ENCODE measurements at places on chromosomes 2 and 18.

DNA sequence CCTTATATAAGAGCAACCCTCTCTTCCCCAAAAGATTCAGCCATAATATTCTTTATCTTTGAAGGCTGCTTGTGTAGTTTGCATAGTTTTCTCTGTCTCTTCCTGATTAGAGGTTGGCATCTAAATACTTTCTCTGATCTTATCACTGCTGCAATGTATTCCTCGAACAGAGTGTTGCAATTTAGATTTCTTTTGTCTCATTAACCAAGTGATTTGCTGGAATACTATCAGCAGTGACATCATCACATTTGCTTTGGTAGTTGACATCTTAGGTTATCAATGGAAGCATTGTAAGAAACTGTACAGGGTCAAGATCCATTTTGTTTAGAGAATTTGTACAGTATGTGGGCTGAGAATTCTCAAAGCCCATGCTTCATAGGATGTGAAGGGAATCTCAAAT is 72.0 kb upstream of the NEUROD1 start:
- DNase-seq: no peak

- no peak for DNase-seq
Observed at GRCh38 chr2:68714866-68715265, 19.7 kb upstream of the ARHGAP25 start.

GRCh38 chr2:73037947-73038585 is 33.4 kb downstream of the SFXN5 start:
- no peak for DNase-seq

DNA sequence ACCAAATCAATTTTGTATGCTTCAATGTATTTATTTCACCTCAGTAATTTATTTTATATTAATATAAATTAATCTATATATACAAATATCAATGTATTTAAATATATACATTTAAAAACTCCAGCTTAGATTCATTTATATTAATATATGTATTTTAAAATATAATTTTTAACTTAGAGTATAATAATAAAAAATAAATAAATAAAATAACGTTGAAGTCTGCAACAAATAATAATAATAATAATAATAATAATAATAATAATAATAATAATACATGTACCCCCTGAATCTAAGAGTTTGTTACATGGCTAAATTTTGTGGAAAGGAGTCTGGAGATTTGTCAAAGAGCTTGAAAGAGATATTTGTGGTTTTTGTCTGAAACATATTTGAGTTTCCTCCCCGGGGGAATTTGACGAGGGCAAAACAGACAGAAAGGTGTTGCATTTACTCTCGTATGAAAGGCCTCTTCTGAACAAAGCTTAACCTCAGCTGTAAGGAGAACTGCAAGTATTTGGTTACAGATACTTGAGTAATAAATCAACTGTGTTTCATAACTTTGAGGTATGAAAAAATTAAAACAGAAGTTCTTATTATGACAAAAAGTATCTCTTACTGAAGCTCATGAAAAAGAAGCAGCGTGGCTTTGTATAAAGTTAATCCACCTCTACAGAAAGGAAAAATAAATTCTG is 93.4 kb downstream of the CDH19 start:
- DNase-seq: no peak

- no peak for DNase-seq
Observed at GRCh38 chr2:11790228-11790627, 43.8 kb downstream of the LPIN1 start.

- DNase-seq: no peak
Observed at GRCh38 chr2:111145103-111145760, 24.5 kb downstream of the BCL2L11 start.

GRCh38 chr2:43176449-43176848 is 50.0 kb downstream of the ZFP36L2 start:
- DNase-seq: no peak

- no peak for DNase-seq
Observed at GRCh38 chr2:239253264-239253663, 147.6 kb downstream of the HDAC4 start.

GRCh38 chr18:13268158-13269012 is 49.8 kb downstream of the LDLRAD4 start:
- DNase-seq: no peak

DNA sequence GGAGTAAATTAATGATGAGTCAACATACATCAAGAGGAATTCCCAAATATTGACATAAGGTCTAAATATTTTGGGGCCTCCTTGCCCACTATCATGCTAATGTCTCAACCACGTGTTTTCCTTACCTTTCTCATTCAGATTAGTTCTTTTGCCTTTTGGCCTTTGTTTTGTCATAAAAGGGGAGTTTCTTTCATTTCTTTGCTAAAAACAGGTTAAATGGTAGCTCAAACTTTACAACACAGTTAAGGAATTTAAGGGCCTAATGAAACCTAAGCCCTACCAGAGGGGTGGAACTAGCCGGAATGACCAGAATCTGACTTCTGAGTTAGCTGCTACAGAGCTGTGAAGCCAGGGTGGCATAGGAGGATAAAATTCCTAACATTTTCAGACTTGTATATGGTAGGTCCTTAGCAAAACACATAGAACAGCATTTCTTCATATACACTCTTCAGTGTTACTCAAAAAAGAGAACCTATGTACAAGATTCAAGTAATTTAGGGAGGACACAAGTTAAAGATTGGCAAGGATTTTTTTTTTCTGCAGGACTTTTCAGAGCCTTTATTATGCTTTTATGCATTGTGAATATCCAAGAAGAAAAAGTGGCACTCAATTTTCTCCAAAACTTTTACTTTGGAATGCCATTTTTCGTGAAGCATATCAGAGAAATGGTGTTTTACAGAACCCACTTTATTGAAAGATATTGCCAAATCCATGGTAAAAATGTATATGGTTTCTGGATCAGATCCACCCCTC is 633.1 kb downstream of the ARHGAP15 start:
- DNase-seq: no peak

DNA sequence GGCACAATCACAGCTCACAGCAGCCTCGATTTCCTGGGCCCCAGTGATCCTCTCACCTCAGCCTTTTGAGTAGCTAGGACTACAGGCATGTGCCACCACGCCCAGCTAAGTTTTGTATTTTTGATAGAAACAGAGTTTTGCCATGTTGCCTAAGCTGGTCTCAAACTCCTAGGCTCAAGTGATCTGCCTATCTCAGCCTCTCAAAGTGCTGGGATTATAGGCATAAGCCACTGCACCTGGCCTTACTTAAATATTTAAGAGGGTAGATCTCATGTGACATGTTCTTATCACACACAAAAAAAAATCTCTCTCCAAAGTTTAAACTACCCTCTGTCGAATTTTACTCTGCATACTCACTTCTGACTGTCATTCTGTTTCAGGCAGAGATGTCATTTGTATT is 75.4 kb upstream of the CHRNA1 start:
- DNase-seq: no peak

DNA sequence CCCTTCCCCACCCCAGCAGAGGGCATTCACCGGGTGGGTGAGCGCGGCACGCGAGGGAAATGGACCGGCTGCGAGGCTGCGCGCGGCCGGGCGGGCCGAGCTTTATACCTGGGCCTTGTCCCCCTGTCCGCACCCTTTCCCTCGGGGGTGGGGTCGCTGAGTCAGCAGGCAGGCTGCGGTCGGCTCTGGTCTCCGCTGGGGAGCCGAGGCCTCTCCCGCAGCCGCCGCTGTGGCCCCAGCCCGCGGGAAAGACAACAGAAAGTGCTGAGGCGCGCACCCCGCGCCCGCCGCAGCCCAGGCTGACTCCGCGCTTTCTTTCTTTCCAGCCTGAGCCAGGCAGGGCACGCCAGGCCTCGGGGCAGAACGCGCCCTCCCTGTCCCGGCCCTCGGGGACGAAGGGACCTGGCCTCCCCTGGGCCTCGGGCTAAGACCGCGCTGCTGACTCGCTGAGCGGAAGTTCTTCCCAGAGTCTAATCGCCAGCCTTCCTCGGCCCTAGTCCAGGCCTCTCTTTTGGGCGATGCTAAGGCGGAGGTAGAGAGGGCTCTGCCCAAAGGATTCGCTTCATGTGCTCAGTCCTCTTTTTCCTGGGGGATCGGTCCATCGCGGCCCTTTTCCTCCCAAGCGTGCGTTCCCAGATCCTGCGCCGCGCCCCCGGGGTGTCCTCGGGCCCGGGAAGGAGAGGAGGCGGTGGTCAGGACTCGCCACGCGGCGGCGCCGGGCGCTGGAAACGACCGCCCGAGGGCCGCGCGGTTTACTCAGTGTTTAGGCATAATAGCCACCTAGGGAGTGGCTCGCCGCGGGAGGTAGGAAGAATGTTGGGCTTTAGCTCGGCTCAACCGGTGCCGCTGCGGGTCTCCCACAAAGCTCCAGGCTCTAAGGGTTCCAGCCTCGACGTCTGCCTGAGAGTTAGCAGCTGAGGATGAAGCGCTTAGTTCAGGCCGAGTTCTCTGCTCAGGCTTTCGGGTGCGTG is at the start of gene CRYBA2:
Gene CRYBA2 (minus strand): TSS at position 78 of the 971 bp plus-strand sequence. CDS start 246 bp downstream, outside the sequence.
- DNase-seq: no peak

DNA sequence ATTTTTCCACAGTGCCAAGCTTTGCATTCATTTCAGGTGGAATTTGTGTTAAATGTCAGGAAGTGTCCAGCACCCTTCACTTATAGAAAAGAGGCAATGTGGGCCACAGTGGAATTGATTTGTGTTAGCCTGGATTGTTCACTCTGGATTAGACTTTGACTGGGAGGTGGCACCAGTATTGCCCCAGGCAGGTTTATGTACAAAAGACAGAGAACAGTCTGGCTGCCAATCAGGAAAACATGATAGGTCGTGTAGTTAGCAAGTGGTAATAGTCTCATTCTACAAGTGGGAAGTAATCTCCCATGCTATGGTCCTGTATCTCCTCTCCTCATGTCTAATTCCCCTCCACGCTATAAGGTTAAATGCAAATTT is 45.6 kb downstream of the RAB27B start:
- DNase-seq: no peak

GRCh38 chr2:46097714-46098480 is 199.3 kb upstream of the EPAS1 start:
- no peak for DNase-seq

- DNase-seq: no peak
Observed at GRCh38 chr2:150007815-150008430, 420.3 kb upstream of the MMADHC start.

DNA sequence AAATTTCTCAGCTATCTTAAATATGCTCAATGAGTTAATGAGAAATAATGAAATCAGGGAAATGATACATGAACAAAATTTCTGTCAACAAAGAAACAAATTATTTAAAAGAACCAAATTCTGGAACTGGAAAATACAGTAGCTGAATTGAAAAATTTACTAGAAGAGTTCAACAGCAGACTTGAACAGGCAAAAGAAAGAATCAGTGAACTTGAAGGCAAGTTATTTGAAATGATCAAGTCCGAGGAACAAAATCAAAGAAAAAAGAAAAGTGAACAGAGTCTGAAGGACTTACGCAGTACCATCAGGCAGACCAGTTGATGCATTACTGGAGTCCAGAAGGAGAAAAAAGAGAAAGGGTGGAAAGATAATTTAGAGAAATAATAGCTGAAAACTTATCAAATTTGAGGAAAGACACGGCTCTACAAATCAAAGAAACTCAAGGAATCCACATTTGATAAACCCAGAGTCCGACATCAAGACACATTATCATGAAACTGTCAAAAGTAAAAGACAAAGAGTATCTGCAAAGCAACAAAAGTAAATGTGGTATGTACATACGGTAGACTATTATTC is 83.6 kb downstream of the CCDC138 start:
- no peak for DNase-seq

DNA sequence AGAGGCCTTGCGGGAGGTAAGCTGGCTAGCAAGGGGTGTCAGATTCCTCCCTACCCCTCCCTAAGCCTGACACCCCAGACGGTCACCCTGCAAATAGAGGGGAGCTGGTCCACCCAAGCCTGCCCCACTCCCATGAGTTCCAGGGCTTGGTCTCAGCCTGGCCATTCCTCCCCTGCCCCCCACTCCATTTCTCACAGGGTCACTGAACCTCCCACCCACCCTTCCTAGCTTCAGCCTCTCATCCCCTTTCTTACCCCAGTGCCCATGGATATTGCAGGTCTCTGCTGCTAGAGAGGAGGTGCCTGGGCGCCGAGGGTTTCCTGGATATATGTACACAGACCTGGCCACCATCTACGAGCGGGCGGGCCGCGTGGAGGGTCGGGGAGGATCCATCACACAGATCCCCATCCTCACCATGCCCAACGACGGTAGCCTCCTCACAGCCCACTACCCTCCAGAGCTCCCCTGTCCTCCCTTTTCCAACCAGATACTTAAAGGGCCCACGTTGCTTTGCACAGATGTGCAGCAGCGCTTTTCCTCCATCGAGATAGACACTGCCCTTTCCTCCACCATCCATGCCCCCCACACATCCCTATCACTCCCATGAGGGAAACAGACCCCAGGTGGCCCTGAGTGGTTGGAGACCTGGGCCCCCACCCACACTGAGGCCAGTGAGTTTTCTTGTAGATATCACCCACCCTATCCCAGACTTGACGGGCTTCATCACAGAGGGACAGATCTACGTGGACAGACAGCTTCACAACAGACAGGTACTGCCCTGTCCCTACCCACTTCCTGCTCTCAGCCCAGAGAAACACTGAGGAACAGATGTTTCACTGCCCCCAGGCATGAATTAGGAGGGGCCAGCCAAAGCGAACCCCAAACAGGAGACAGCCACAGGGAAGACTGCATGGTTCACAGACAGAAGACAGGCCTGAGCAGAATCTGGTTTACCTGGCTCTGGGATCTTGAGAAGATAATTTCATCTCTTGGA is 15.2 kb upstream of the ANKRD53 start:
- DNase-seq: no peak

DNA sequence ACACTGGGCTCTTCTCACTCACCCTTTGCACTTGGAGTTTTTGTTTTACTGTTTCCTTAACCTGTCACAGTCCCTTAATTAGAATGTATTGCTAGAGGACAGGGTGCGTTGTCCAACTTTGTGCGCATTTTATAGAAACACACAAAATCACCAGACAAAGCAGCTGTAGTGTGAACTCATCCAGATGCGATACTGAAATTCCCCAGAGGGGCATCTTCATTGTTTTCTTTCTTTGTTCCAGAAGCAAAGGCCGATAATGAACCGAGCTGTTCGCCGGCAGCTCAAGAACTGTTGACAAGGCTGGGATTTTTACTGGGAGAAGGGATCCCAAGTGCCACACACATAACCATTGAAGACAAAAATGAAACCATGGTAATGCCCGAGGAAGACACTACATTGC is 137.6 kb downstream of the WDSUB1 start:
- no peak for DNase-seq

DNA sequence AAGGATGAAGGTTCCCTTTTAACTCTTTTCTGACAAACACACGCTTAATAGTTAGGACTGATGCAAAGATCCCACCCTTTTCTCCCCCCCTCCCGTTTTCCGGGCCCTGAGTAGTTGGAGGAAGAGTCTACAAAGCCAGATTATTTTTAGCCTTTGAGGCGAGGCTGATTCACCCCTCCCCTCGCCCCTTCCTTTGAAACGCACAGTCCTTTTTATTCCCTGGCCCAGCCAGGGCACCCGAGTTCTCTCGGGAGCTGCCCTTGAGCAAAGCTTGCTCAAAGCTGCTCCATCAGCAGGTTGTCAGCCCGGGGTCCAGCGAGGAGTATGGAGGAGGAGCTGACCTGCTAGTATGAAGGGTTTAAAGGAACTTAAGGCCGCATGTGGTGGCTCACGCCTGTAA is 47.1 kb upstream of the SPRED2 start:
- DNase-seq: no peak

- no peak for DNase-seq
Observed at GRCh38 chr18:8264861-8265411, 344.3 kb upstream of the RAB12 start.

GRCh38 chr2:149740490-149740889 is 152.9 kb upstream of the MMADHC start:
- no peak for DNase-seq

- peak; percentile 45 for DNase-seq
Observed at GRCh38 chr2:227462462-227462951, 9.4 kb upstream of the AGFG1 start.
